ENCODE measurements at places on chromosomes 7 and 10. TPM values are rescaled to one million over a fixed set of nuclear protein-coding genes. Genes with fewer than 3 reads are reported as not detected.
A peak's percentile ranks its signal among the peaks of the same experiment; 100 is the strongest.

The PON1 gene
- total RNA-seq, result not detected

The LRRC17 gene
- total RNA-seq, result not detected

The DYNC1I1 gene
- total RNA-seq, result 0.38 TPM

The NPVF gene
- total RNA-seq, result not detected

The CAV2 gene
- total RNA-seq, result 251 TPM

- DNase-seq, result no peak
These were observed 68.3 kb downstream of the ABRAXAS2 start for GRCh38 chr10:124869941-124870340.

DNA sequence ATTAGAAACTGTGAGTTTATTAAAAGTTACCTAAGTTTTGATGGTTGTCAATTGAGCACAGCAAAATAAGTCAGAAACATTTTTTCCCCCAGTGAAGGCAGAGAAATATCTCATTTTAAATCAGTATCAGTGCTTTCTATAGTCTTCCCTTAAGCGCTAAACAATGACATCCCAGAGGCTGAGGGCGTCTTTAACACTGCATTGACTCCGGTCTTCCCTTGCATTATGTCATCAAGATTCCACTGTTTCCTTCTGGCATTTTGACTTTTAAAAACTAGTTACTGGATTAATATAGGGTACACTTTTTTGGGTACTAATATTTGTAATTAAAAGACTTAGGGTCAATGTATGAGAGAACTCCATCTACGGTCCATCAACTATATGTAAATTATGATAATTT is 3.9 kb downstream of the GLUD1 start:
- DNase-seq, result peak; percentile 34

DNA sequence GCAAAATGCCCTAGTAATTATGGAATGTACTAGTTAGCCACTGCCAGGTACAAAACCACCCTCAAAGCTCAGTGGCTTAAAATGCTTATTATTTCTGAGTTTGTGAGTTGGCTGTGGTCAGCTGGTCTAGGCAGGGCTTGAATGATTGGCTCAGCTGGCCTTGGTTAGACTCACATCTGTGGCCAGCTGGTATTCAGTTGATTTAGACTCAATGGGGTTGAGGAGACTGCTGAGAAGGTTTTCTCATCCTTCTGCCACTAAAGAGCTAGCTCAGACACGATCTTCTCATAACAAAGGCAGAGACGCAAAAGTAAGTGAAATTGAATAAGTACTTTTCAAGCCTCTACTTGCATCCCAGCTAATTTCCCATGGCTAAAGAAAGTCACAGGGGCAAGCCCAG is 57.1 kb upstream of the CYP2C18 start:
- DNase-seq, result no peak

The HABP2 gene
- total RNA-seq, result not detected

The SPDYE1 gene
- not detected for total RNA-seq

The VENTX gene
- total RNA-seq, result not detected

DNA sequence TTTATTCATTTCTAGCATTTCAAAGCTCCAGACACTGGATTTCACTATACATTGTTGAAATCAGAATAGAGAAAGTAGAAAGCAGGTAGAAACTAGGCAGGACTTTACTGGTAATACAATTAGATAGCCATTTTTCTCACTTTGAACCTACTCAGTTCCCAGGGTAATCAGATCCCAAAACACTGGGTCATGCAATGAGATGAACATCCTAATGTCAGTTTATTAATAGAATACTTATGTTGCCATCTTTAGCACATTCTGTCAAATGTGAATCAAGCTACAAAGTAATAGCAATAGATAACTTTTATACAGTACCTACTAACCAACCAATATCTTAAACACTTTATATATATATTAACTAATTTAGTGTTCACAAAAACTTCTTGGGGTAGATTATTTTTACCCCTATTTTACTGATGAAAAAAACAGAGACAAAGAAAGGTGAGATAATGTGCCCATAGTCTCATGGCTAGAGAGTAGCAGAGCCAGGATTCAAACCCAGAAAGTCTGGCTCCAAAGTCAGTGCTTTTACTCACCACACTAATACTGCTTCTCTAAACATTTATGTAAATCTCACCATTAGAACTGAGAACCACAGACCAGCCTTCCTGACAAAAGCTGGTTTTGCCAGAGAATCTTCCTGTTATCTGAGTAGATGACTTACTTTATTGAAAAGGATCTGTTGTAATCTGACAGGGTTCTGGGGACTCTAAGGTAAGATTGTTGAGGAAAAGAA is 153.8 kb upstream of the KAT6B start:
- no peak for DNase-seq

The MARVELD1 gene
- 66.3 TPM for total RNA-seq

GRCh38 chr7:47233996-47234395 is 347.9 kb downstream of the TNS3 start:
- no peak for DNase-seq

GRCh38 chr7:11655642-11656041 is 176.4 kb downstream of the THSD7A start:
- no peak for DNase-seq

GRCh38 chr7:26375726-26376174 is 84.1 kb downstream of the SNX10 start:
- peak; percentile 9 for DNase-seq

DNA sequence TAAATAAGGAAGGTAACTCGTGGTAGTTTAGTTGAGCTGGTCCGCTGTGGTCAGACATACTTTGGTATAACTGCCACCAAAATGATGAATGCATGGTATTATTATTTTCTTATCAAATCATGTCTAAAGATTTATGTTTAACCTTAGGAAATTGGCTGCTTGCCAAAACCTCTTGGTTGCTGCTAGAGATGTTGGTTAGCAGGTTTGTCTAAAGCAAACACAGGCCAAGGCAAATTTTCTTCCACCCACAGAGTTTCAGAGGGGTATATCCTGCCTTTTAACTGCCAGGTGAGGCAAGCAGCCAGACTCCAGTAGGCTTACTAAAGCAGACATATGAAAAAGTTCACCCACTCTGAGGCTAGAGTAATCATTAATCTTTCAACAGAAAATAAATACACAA is 101.4 kb downstream of the SEMA3E start:
- peak; percentile 42 for DNase-seq

GRCh38 chr10:104680467-104681401 is 39.6 kb downstream of the SORCS3 start:
- peak; percentile 19 for DNase-seq

DNA sequence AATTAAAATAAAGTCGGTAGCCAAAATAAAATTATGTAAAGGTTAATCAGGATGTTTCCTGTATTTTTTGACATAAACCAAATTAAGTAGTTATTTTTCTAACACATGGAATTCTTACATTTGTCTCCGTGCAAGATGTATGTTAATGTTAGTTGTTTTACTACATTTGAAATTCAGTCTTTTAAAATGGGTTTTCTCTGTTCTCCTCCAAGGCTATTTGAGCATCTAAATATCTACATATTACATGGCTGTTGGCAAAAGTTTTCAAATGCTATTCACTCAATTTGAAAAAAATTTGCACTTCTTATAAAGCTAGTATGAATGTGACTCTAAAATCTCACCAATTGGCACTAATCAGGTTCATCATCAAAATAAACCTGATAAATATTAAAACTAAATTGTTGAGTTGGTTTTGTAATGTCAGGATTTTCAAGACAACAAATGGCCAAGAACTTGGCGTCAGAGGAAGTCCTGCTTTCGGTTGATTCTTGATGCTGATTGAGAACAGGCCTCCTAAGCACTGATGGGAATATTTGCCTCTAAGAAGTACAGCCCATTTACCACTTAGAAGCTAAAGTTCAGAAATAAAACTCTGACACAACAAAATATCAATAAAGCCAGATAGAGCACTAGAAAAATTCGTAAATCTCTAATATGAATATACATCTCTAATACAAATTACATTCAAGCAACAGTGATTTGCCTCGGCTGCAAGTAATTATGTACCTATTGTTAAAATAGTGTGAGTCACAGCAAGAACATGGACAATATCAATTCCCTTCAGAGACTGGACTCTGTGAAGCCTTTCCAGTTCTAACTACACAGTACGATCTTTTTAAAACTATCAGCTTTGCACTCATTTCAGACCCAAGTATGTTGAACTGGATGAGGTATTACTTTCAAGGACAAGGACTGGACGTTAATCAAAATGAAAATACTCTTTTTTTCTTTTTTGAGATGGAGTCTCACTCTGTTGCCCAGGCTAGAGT is 733.1 kb upstream of the C7orf33 start:
- DNase-seq, result no peak

The GSTK1 gene
- 119 TPM for total RNA-seq
